Fibroblast of lung (primary cell): ENCODE measurements at places on chromosomes 16 and 17. TPM values are rescaled to one million over a fixed set of nuclear protein-coding genes. Genes with fewer than 3 reads are reported as not detected.

GRCh38 chr17:48177816-48178215, 70.2 kb downstream of the SNX11 start:
- DNase-seq = no peak

DNA sequence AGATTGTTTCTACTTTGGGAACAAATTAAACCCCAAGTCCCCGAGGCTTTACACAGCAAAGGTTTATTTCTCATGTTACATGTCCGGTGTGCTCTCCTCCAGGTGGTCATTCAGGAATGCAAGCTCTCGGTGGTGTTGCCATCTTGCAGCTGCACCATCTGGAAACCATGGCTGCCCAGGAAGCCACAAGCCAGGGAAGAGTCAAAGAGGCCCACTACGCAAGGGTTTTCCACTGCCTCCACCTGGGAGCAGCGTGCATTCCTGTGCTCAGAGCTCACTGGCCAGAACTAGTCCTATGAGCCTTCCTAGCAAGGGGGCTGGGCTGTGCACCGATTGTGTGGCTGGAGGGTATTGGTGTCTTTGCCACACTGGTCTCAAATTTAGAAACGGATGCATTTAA, 128.8 kb upstream of the FOXF1 start:
- DNase-seq = peak; percentile 58

The TM4SF5 gene
- not detected in 2 replicates for total RNA-seq

DNA sequence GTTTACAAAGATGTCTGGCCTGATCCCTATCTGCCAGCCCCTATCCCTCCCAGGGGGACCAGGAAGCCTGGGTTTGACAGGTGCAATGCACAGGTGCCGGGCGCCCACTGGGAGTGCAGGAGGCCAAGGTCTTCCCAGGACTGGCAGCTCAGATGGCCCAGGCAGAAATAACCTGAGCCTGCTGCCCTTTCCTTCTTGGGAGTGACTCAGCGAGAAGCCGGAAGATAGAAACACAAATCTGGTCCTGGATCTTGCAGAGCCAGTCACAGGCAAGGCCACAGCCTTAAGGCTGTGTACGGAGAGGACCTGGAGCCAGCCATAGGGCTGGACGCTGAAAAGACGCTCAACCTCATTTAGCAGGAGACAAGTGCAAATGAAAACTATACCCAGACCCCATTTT, 27.7 kb downstream of the GPR142 start:
- no peak for DNase-seq

GRCh38 chr17:10119203-10120108, 79.0 kb downstream of the GAS7 start:
- DNase-seq = no peak

- peak; percentile 35 for DNase-seq
These were observed 21.7 kb upstream of the SMURF2 start for GRCh38 chr17:64683796-64684195.

GRCh38 chr17:73224237-73224636, 31.4 kb downstream of the COG1 start:
- no peak for DNase-seq

The SLC5A10 gene
- total RNA-seq = under 0.01 TPM in 1 of 2 replicates, not detected in the other

DNA sequence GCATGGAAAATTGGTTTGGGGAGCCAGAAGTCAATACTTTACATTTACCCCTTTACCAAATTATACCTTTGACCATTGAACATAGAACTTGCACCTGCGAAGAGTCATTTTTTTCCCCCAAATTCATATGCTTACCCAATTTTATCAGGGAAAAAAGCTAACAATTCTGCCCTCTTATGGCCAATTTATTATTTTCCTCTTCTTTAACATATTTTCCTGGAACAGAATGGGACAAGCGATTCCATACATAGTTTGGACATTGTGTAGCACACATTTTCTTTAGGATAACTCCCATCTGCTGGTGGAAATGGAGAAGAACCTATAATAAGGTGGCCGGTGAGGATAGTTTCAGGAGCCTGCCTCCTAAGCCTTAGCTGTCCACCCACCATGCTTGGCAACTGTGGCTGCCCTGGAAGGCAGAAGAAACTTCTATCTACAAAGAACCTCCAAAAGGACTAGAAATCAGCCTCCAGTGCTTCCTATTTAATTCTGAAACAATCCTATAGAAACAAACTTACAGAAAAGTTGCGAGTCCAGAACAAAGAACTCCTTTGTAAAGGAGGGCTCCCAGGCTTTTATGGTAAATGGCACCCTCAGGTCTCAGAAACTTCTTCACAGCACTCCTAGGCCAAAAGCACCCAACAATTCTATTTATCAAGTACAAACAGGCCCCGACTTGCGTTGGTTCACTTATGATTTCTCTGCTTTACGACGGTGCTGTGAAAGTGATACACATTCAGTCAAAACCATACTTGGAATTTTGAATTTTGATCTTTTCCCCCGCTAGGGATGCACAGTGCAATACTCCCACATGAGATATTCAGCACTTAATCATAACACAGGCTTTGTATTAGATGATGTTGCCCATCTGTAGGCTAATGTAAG, 64.1 kb upstream of the CACNG4 start:
- peak; percentile 11 for DNase-seq

- peak; percentile 55 for DNase-seq
These were observed 17.9 kb downstream of the PDP2 start for GRCh38 chr16:66898207-66898606.

DNA sequence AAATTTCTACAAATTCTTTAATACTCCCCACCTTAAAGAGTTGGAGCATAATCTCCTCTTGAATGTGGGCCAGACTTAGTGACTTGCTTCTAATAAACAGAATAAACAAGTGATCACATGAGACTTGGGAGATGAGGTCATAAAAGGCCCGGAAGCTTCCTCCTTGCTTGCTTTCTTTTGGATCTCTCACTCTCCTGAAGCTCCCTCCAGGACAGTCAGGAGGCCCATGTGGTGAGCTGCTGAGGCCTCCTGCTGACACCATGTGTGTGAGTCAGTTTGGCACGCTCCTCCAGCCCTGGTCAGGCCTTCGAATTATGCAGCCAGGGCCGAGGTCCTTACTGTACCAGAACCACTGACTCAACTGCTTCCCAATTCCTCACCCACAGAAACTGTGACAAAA, 53.2 kb downstream of the NDEL1 start:
- DNase-seq = peak; percentile 93

- no peak for DNase-seq
These were observed 3.1 kb upstream of the NPW start for GRCh38 chr16:2016407-2016922.

The KCNAB3 gene
- 0.26 and 0.33 TPM in 2 replicates for total RNA-seq

The APOBR gene
- total RNA-seq = under 0.01 TPM in 1 of 2 replicates, not detected in the other

The LRRC37A2 gene
- total RNA-seq = 1.8 and 5.0 TPM in 2 replicates

The ELAC2 gene
- 37.5 and 47.2 TPM in 2 replicates for total RNA-seq

The CCL8 gene
- 0.26 and 0.50 TPM in 2 replicates for total RNA-seq

- DNase-seq = no peak
These were observed 15.2 kb downstream of the C1QTNF1 start for GRCh38 chr17:79039171-79039570.

The TBC1D3I gene
- total RNA-seq = under 0.01 and 0.51 TPM in 2 replicates

The SLC12A3 gene
- total RNA-seq = not detected in 2 replicates

DNA sequence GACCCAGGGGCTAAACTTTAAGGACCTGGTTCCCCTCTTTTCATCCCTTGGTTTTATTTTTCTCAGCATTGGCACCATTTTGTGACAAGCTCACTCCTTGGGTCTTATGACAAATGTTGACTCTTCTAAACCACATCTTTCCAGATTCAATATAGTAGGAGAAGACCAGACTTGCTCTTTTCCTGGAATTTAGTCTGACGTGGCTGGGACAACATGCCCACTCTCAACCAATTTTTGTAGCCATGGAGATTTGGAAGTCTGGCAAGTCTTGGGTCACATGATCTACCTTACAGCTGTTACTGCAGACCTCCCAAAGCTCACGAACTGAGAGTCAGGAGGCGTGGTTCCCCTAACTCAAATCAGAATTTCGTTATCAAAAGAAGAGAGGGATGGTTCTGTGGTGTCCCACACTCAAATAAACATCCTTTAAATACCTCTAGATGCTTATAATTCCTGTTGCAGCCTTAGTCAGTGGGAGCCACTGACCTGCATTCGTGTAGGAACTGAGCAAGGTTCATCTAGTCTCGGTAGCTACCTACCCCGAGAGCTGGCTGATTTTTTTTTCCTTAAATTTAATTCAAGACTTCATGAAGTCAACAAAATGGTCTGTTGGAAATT, 683.5 kb downstream of the MAF start:
- DNase-seq = no peak

The CDH13 gene
- total RNA-seq = 21.1 and 27.6 TPM in 2 replicates

GRCh38 chr17:75250009-75250471, 11.4 kb downstream of the GGA3 start:
- DNase-seq = peak; percentile 42

The CIAPIN1 gene
- total RNA-seq = 38.3 and 39.5 TPM in 2 replicates

- DNase-seq = no peak
These were observed 26.5 kb upstream of the CIITA start for GRCh38 chr16:10850478-10850850.

The ABCA10 gene
- 2.6 and 2.8 TPM in 2 replicates for total RNA-seq

The CD300LB gene
- not detected in 2 replicates for total RNA-seq

GRCh38 chr17:45960311-45960710, 38.7 kb upstream of the STH start:
- DNase-seq = no peak

The ARRB2 gene
- 2.8 and 3.3 TPM in 2 replicates for total RNA-seq

DNA sequence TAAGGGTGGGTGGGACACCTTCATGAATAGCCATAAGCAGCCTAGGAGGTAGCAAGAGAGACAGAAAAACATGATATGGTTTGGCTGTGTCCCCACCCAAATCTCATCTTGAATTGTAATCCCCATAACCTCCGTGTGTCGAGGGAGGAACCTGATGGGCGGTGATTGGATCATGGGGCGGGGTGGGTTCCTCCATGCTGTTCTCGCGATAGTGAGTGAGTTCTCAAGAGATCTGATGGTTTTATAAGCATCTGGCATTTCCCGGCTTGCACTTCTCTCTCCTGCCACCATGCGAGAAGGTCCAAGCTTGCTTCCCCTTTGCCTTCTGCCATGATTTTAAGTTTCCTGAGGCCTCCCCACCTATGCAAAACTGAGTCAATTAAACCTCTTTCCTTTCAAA, 259.1 kb upstream of the ERCC4 start:
- DNase-seq = no peak

GRCh38 chr17:22454070-22454999, 762.0 kb downstream of the KCNJ18 start:
- DNase-seq = no peak

The CIITA gene
- 0.51 and 0.66 TPM in 2 replicates for total RNA-seq

The SDR42E2 gene
- under 0.01 TPM in 1 of 2 replicates, not detected in the other for total RNA-seq

DNA sequence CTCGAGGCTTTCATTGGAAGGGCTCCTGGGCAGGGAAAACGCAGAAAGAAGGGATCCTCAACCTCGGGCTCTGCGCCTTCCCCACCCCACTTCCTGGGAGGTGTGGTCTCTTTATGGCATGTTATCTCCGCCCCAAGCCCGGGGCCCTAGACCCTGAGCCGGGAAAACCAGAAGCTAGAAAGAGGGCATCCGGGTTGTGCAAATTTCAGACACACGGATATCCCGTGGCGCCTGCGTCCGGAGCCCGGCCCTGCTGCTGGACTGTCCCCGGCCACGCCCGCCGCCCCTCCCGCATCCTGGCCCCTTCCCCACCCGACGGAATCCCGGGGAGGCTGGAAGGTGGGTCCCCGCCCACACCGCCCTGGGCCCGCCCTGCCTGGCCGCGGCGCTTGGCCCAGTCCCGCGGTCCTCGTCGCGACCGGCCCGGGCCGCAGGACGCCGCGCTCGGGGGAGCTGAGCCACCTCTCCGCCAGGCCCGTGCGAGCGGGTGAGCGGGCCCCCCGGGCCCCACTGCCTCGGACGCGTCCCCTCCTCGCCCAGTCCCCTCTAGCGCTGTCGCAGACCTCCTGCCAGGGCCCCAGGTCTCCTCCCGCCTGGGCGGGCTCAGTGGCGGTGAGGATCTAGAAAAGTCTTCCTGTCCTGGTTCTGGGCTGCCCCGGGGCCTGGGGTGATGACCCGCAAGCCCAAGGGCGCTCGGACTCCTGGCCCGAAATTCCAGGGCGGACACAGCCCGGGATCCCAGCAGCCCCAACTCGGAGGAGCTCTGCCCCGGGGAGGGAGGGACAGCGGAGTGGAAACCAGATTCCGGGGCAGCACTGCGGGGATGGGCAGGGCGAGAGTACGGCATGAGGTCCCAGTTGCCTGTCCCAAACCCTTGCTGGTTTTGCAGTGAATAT, at the start of gene SLC16A5:
Gene SLC16A5, plus strand, starts transcription at position 397 of the 896 bp plus-strand sequence. CDS start 5,683 bp downstream, outside the sequence.
- DNase-seq = peak; percentile 71

DNA sequence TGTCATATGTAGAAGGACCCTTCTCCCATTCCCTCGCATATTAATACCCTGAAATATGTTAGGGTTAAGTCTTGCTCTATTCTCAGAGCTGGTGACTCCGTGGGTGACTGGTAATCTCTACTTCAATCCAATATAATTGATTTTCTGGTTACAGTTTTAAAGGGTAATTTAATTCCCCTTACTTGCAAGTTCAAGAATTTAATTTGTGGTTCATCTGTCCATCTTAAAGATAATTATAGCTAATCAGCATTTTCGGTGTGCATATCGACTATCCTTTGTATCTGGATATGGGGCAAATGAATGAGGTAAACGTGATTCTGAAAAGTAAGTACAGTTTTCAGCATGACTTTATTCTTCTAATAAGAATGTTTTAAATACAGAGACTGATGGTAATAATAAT, 250.0 kb downstream of the CNTNAP4 start:
- no peak for DNase-seq

The CSH2 gene
- total RNA-seq = not detected in 2 replicates

DNA sequence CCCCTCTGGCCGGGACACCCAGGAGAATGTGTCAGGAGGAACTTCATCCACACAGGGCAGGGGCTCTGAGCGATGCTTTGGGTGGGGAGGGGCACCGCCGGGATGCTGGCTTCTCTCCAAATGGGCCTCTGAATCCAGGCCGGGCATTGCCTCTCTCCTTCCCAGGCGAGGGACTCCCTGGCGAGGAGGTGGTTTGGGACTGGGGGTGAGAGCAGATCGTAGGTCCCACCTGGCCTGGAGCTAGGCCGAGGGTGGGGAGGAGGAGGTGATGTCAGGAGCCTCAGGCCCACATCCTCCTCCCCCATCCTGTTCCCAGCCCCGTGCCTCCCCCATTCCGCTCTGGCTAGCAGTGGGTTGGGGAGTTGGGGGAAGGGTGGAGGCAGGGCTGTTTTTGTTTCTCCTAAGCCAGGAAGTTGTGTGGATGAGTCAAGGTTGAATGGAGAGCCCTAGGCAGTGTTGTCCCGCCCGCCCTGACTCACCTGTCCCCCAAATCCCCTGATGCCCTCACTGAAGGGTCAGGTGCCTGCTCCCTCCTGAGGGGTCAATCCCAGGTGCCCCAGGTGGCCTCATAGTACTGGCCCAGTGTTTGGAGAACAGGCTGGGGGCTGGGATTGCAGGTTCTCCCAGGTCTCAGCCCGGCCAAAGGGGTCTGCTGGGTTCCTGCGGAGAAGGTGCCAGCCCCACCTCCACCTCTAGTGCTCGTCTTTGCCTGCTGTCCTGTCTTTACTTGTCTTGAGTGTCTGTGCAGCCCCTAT, 2.8 kb downstream of the GRB7 start:
- DNase-seq = peak; percentile 11

The C16orf89 gene
- total RNA-seq = 5.9 and 9.8 TPM in 2 replicates
